ENCODE measurements at places on chromosomes 2 and 18. TPM values are rescaled to one million over a fixed set of nuclear protein-coding genes. Genes with fewer than 3 reads are reported as not detected.

TDRD15 gene
- total RNA-seq, result not detected

NAT8 gene
- total RNA-seq, result not detected

DNA sequence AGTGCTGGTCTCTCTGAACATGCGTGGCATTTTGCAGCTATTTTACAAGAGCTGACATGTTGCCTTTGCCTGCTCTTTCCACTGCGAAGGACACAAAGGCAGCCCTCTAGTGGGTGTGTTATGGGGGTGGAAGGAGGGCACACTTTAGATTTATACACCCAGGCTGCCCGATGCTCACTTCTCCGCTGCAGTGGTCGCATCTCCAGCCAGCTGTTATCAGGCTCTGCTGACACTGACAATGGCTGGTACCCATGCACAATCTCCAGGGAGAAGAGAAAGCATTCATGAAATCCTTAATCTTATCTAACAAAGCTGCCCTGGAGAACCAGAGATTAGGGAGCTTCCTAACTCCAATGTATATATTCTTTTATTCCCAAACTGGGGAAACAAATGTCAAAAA is 113.5 kb downstream of the EPHA4 start:
- DNase-seq, result no peak

DNA sequence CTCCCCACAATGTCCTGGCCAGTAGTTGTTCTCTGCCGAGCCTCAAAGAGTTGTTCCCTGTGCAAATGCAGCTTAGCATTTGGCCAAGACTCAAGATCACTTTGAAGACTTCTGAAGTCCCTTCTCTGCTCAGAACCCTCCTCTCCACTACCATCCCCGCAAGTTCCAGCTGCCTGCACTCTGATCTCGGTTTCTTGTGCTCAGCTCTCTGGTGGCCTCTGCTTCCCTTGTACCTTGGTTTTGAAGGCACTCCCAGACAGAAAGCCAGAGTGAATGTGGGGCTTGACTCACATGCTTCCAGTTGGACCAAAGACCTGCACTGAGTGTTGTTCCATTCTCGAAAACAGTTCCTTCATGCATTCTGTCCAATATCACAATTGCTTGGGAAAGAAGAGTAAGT is 28.6 kb downstream of the CRACDL start:
- no peak for DNase-seq

DNA sequence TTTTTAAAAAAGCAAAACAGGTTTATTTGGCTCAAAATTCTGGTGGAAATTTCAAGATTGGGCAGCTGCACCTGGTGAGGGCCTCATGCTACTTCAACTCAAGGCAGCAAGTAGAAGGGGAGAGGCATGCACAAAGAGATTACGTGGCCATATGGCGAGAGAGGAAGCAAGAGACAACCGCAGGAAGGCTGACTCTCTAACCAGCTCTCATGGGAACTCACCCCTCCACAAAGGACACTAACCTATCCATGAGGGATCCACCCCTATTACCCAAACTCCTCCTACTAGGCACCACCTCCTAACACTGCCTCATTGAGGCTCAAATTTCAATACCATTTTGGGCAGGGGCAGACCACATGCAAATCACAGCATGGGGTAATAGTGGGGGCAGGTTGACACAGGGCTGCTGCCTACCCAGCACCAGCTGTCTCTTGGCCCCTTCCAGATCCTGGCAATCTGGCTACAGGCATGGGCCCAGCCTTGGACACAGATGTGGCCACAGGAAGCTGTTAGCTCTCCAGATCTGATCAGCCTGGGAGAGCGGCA is 2.0 kb upstream of the CAPN10 start:
- DNase-seq, result peak; percentile 83

DNA sequence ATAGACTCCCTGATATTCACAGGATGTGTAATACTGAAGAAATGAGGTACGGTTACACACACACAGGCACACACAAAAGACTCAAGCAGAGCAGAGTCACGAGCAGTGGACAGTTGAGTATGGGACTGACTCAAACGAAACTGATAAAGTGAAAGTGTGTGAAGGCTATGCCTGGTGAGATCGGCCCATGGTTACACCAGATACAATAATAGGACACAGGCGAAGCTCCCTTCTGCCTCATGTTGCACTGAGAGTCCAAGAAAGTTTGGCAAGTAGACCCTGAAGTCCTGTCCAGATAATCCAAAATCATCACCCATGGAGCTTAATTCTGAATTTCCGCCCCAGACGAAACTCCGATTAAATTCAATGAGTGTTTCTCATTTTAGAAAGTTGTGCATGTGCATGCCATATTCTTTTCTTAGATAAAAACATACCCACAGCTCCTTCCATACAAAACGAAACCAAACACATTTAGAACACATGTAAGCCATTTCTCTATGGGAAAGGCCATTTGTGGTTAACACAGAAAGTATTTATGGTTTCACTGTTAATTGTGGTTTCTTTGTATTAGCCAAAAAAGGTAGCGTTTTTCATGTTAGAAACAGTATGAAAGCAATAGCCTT is 567.6 kb downstream of the PLCL1 start:
- peak; percentile 77 for DNase-seq

DNA sequence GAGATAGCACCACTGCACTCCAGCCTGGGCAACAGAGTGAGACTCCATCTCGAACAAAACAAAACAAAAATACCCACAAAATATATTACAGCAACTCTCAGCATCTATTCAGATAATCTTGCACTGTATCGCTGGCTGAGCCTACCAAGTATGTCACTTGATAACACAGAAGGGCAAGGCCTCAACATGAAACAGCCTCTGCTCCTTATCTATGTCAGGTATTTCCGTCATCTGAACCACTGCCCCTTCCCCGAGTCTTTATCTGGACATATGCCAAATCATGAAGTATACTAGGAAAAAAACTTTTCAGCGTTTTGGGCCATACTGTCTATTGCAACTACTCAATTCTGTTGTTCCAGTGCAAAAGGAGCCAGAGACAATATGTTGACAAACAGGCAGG is 17.7 kb downstream of the PDIA6 start:
- DNase-seq, result no peak

MC5R gene
- total RNA-seq, result not detected

C1QL2 gene
- not detected for total RNA-seq

DSC1 gene
- total RNA-seq, result not detected

GRCh38 chr2:3754795-3755194 is 51.4 kb downstream of the DCDC2C start:
- DNase-seq, result no peak

DNA sequence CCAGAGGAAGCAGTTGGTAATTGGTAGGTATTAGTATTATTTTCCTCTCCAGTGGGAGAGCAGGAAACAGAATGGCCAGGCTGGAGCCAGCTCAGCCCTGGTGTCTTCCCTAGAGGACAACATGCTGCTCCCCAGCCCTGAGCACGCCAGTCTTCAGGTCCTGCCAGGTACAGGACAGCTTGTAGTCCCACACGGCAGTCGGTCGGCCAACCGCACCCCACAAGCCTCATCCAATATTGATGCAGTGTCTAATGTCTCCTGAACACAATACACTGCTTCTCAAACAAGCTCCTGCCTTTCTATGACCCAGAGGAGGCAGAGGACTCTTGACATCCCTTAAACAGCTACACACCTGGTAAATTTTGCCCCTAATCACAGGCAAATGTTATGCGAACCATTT is 71.0 kb upstream of the PPP1CB start:
- no peak for DNase-seq

GRCh38 chr2:113965644-113966043 is 75.8 kb downstream of the ACTR3 start:
- peak; percentile 50 for DNase-seq

DNA sequence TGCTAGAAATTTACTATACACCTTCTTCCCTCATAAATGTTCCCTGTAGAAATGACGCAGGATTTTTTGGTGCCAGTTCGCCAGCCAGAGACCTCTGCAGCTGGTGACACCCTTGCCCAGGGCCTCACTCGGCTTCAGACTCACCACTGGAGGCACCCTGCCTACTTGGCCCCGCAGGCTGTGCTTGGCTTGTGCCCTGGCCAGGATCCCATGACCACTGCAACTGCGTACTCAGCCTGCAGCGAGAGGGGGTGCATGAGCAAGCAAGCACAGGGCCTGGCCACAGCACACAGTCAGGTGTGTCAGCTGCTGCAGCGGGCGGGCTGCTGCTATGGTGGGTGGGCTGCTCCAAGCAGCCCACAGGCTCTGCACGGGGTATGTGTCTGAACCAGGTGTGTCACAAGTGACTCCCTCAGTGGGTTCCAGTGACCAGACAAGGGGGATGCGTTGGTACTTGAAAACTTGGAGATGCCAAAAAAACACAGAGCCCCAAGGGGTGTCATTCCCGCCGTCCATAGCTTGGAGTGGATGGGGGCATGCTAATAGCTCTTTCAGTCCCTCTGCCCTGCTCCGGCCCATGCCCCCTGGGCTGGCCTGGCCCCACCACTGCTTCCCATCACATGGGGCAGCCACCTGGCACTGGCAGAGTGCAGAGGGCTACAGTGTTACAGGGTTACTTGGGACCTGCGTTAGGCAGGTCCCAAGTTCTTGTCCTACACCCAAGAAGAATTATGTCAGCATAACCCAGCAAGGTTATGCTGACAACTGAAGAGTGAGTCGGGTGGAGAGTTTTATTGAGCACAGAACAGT is 46.6 kb upstream of the TANC1 start:
- DNase-seq, result no peak

DNA sequence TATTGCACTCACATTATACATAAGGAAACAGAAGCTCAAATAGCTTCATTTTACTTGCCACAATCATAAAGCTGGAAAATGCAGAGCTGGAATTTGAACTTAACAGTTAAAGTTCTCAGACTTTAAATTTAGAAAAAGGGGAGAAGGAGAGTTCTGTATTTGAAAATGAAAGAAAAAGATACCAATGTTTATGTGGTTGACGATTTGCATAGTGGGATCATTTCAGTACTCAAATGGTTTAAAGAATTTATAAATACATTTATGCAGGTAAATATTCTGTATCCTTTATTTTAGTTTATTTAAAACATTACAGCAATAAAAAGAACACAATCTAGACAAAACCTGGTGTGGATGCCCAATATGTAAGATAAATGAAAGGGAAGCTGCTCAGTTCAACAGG is 25.5 kb upstream of the STAT4 start:
- DNase-seq, result no peak

KLHL41 gene
- total RNA-seq, result 32.3 TPM

- DNase-seq, result no peak
Measured at GRCh38 chr2:179211355-179211754, 53.3 kb downstream of the SESTD1 start.

GRCh38 chr2:37569986-37570679 is 101.3 kb downstream of the CDC42EP3 start:
- peak; percentile 62 for DNase-seq

DNA sequence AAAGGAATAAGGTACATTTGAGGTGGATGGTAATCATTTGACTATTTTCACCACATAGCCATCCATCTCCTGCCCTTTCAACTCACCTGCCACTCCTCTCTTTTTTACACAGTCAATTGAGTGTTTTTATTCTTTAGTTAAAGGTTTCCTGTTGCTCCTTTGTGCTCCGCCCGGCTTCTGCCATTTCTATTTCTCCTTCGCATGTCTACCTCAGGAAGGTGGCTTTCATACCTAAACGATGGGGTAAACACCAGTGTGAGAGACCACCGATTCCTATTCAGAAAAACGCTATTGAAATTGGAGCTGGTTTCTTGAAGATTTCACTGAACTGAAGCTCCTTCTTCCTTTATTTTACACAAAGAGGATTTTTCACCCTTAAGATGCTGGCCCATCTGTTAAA is 1628.0 kb upstream of the PIK3C3 start:
- no peak for DNase-seq

CASP10 gene
- 0.52 TPM for total RNA-seq

TRIP12 gene
- total RNA-seq, result 160 TPM

GRCh38 chr2:239736358-239737143 is 288.6 kb downstream of the NDUFA10 start:
- no peak for DNase-seq

GRCh38 chr2:230852113-230852512 is 12.6 kb upstream of the ITM2C start:
- no peak for DNase-seq

KIDINS220 gene
- total RNA-seq, result 35.5 TPM

GRCh38 chr2:108701208-108701607 is 18.1 kb upstream of the RANBP2 start:
- DNase-seq, result peak; percentile 32

DNA sequence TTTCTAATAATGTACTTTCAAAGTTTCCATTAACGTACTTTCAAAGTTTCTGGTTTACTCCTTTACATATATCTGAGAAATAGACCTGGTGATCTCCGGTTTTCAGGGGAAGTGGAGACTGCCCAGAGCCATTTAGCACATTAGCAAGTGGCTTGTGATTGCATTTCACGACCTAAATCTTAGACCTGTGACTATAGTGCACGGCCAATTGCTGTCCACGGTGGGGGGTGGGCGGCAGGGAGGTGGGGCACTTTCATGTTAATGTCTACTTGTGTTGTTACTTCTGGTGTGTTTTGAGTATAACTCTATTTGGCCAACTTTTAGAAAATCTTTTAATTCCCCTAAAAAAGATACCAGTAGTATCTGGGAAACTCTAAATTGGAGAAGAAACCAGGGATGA is 11.3 kb downstream of the GATA6 start:
- DNase-seq, result no peak

- DNase-seq, result no peak
Measured at GRCh38 chr2:70746094-70746974, 21.7 kb downstream of the ADD2 start.

GRCh38 chr2:239324456-239324855 is 76.4 kb downstream of the HDAC4 start:
- no peak for DNase-seq

GRCh38 chr2:98715812-98716451 is 15.0 kb downstream of the MGAT4A start:
- no peak for DNase-seq

SERPINB3 gene
- total RNA-seq, result not detected

DNA sequence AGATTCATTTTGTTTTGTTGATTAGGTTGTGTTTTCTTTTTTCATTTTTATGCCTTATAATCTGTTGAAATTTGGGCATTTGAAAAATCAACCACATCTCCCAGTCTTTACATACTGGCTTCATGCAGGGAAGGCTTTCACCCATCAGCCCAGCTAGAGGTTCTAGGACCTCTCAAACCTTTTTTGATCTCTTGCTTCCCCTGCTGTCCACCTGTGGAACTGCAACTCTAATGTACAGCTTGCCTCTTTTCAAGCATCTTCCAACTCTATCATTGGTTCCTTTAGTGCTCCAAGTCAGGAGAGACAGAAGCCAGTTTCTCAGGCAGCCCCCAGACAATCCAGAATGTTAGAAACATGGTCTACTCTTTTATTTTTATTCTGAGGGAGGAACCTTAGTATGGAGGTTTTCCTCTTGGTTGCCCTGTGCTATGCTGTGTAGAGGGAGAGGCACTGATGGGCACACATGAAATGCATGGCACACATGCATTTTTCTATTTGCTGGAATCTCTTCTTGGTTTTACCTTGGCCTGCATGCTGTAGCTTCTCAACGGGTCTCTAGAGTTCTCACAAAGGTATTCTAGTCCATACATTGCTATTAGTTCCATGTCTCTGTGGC is 107.2 kb upstream of the L3MBTL4 start:
- peak; percentile 23 for DNase-seq

DNA sequence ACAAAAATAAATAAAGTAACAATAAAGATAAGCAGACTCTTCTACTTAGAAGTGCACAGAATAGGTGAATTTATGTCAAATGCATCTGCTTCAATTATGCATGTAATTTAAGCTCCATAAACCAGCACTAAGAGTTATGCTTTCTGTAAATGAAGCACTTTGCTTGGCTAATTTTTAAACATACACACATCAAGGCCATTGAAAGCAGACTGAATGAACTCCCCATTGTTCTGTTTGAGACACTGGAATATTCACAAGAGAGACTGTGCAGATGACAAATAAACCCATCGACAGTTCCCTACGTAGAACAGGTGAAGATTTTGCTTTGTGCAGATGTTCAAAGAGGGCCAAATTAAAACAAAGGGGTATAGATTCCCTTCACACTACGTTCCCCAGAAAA is 133.4 kb downstream of the PID1 start:
- DNase-seq, result no peak

CAVIN2 gene
- 388 TPM for total RNA-seq

Measured in LHCN-M2 (cell line).